Skeletal muscle cell (primary cell): ENCODE measurements at places on chromosomes 2 and 18.

GRCh38 chr2:128091726-128092080, 703 bp downstream of the UGGT1 start:
- DNase-seq: no peak

- DNase-seq: no peak
Observed at GRCh38 chr2:159561786-159562185, 54.6 kb downstream of the BAZ2B start.

DNA sequence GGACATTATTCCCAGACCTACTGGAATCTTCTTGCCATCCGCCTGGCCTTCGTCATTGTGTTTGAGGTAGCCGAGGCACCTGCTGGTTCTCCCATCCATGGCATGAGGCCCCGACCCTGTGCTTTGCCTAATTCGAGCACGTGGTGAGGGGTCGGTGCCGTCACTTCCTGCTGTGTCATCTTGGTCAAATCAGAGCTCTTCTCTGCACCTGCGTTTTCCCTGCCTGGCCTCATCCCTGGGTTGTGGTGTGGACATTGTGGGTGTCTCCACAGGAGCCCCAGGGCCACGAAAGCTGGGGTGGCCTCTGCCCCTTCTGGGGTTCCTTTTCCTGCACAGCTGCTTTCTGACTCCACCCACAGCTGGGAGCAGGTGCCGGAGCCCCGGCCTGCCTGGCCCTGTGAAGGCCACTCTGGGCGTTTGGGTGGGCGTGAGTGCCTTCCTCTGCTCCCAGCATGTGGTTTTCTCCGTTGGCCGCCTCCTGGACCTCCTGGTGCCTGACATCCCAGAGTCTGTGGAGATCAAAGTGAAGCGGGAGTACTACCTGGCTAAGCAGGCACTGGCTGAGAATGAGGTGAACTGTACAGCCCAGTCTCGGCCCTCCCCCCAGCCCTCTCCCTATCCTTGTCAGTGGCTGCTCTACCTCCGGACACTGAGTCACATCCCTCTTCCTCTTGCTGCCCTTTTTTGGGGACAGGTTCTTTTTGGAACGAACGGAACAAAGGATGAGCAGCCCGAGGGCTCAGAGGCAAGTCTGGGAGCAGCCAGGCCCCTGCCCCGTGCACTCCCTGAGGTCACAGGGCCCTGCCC, 34.9 kb downstream of the ANO7 start:
- no peak for DNase-seq

DNA sequence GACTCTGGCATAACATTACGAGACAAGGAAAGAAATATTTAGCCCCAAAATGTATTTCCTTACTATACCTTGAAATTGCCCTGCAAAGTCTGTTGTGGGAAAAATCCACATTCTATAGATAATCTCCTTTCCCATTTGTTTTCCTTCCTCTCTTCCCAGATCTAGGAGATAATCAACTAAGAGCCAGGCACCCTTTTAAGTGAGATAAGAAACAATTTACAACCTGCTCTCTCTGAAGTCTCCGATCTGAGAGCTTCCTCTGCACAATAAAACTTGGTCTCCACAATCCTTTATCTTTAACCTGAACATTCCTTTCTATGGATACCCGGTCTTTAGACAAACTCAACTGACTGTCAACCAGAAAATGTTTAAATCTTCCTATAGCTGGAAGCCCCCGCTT, 1160.7 kb upstream of the NRXN1 start:
- DNase-seq: no peak

GRCh38 chr2:35081001-35081621, 1274.5 kb upstream of the CRIM1 start:
- peak; percentile 24 for DNase-seq

DNA sequence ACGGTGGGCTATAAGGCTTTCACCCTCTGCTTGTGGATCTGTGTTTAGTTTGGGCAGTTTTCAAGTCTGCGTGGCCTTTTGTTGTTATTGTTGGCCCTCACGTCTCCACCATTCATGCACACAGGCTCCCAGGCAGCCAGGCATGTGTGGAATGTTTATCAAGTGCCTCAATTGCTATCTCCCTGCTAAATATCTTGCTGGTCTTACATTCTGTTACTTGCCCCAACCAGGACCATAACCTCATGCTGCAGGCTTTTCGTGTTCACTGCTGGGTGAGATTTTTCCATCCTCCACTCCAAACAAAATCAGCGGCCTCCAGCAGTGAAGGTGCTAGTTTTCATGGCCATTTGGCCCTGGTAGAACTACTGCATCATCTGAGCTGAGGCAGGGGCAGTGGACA, 63.0 kb upstream of the DSC1 start:
- peak; percentile 38 for DNase-seq

- DNase-seq: no peak
Observed at GRCh38 chr2:45008296-45009129, 739 bp downstream of the SIX2 start.

DNA sequence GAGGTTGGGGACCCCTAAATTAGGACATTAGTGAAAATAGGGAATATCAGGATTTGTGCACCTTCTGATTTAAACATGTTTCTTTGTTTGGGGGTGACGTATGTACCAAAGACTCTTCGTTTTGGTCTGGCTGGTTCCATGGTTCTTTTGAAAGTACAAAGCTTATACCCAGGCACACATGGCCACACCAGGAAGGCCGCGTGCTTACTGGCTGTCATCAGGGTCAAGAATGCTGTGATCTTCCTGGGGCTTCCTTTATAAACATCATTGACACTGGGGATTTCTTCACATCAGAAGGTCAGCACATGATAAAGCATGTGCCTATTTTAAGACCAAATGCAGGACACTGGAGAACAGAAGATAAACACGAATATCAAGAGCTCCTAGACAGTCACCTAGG, 230.6 kb upstream of the ID2 start:
- DNase-seq: no peak

DNA sequence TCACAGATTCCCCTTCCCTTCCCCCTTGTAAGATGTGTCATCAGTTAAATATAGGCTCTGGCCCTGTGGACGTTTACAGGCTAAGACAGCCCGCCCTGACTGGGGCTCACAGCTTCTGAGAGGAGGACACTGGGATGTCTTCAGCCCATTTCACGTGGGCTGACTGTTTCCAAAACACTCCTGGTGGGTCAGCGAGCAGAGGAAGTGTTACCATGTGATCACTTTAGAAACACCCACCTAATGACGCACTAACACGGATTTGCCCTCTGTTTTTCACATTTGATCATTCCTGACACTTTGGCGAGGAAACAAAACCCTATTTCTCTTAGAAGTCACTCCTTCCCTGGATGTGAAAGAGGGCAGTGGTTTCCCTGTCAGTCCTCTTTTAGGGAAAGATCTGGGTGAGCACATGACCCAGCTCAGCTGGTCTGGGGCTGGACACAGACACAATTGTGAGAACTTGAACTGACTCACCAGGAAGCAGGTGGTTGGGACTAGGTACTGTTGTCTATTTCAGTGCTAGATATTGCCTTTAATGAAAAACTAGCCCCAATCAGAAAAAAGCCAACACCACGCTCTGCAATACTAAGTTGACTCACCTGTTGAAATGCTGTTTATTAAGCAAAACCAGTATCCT, 38.8 kb downstream of the BMP10 start:
- DNase-seq: peak; percentile 40

- no peak for DNase-seq
Observed at GRCh38 chr2:27890924-27891672, 569 bp downstream of the BABAM2 start.

- no peak for DNase-seq
Observed at GRCh38 chr2:156004459-156004858, 328.1 kb downstream of the NR4A2 start.

DNA sequence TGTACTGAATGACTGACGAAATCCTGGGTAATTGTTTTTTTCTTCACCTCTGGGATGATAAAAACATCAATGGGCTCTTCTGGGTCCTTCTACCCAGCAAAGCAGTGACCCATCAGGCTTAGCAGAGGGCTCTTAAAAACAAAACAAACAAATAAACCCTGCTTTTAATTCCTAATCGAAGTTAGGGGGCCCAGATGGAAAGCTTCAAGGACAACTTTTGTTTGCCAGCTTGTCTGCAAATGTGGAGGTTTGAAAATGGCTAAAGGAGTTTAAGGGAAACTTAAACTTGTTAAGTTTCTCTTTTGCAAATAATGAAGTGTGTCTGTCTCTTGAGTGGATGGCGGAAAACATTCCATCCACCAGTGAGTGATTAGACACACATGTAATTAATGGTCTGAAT, 327.2 kb downstream of the SATB2 start:
- no peak for DNase-seq

DNA sequence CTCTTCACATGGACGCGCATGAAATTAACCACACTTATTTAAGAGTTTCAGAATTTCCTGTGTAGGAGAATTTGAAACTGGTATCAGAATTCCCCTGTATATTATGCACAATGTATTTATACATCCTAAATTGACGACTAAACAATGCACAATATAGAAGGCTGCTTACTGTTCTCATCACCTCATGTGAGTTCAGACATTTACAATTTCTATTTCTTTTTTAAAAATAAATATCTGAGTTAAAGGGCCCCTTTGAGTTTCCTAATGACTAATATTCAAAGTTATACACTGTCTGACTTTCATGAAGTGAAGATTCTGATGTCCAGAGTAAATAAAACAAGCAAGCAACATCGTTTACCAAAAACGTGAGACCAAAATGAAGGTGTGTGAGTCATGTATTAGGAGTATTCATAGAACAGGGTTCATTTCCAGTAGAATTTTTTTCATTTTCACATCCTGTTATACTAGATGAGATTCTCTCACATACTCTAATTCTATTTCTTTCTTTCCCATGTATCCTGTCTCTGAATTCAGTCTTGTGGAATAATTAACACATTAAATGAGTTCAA, 406.2 kb downstream of the NUP35 start:
- DNase-seq: no peak

DNA sequence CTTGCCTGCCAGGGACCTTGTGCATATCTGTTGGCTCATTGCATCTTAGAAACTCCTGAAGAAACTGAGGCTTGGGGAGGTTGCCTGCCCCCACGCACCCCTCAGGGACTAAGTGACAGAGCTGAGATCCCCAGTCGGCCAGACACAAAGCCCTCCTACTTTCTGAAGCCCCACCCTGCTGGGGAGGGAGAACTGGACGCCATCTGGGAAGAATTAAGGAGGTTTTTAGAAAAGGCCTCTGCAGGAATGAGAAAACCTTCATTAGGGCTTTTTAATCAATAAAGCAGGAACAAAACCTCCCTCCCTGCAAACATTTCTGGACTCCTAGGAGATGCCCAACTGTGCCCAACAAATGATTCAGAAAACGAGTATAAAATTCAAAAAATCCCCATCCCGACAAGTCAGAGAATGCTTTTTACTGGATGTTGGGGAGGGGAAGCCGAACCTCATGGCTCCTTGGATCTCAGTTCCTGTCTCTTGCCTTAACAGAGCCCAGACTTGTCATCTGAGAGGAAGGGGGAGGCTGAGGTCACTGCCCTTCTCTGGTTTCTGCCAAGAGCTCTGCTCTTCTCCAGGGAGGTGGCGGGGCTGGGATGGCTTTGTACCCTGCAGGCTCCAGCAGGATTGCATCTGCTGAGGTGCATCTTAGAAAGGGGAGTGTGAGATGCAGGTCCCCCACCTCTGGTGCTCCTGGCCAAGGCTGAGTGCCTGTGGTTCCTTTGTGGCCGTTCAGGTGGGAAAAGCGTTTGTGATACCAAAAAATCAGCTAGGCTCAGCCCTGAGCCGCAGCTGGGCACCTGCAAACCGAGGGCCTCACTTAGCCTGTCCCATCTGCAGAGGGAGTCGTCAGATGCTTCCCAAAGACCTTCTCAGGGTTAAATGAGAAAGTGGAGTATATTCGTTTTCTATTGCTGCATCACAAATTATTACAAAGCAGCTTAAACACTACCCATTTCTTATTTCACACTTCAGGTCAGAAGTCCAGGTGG, 142.4 kb downstream of the ZFP36L2 start:
- no peak for DNase-seq

DNA sequence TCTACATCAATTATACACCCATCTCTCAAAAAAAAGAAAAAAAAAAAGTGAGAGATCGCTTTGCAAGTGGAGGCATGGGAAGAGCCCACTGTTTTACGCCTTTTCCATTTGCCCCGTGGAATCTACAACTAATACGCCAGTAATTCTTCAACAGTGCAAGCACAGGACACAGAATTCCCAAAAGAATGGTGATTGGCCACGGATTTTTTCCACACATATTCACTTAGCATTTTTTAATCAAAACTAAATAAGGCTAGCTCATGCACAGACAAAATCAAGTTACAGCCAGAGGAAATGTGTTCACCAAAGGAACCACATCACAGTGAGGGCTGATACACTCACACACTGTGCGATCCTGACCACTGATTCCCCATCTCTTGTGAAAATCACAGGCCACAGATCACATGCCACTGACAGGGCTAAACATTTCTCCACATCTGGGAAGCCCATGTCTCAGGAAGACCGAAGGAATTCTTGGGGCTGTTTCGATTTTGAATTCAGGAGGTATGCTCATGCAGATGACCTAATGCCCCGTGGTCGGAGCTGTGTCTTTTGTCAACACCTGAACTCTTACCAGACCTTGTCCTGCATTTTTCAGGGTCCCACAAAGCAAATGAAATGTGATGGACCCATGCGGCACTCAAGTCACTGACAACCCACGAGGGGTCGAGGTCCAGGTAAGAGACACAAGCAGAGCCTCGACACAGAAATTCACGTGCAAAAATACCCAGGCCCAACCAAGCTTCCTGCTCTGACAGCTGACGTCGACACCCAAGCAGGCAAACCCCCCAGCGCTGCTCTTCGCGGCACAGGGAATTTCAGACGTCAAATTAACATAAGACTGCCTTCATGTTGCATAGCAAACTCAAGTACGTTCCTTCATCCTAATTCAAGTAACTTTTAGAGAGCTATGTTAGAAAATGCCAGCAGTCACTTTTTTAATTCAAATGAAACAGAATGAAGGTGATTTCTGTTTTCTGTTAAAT, 69.6 kb downstream of the ZNF516 start:
- DNase-seq: no peak

DNA sequence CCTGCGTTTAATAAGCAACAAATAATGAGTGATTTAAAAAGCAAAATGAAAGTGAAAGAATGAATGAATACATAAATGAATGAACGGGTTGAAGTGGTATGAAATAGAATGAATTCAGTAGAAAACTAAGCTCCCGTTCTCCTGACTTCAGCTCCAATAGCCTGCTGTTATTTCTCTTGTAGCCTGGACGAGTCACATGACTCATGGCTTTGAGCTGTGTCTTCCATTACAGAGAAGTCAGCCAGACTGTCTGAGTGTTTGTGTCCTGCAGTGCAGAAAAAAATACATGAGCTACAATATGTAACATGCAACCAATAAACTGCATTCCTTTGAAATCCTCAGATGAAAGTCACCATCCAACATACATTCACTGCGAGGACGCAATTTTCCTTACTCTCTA, 21.2 kb downstream of the SCG2 start:
- DNase-seq: peak; percentile 55

GRCh38 chr2:68913359-68913758, 39.3 kb downstream of the GKN2 start:
- no peak for DNase-seq
